Stimulated activated CD4-positive, alpha-beta T cell treated with anti-CD3 and anti-CD28 coated beads, Interleukin-1b, Interleukin-23, amount 100 ng/mL, for 1 hour (primary cell): ENCODE measurements at places on chromosomes 2 and 18.
A peak's percentile ranks its signal among the peaks of the same experiment; 100 is the strongest.

GRCh38 chr2:60551240-60552077 is 2.0 kb downstream of the BCL11A start:
- DNase-seq = no peak

DNA sequence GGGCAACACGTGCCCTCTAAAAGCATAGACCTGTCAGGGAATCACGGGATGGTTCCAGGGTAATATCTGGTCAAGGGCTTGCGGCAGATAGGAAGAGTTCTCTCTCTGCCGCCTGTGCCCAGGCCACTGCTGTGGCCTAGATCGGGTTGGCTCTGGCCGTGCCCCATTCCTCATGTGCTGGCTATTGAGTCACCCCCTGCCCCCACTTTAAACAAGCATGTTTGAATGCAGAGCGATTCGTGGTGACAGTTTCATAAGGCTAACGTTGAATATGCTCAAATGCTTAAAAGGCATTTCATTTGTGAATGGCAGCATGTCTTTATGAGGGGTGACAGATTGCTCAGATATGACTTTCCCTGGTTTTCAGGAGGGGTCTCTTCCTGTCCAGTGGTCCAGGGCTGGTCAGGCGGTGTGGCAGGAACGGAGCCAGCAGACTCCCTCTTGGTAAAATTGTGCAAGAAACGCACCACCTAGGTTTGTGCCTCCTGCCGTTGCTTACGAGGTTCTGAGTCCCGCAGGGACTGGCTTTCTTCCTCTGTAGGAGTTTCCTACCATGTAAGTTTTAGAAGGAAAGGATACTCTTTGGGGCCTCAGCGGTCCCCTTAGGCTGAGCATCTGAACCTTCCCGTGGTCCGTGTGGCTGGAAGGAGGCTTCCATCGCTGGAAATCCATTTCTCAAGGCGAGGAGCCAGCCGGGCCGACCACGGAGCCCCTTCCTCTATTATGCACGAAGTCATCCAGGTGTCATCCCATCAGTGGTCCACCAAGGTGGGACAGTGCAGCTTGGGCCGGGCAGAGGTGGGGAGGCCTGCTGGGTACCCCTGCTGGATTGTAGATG is 50.2 kb downstream of the AGAP1 start:
- no peak for DNase-seq

- peak; percentile 60 for DNase-seq
These were observed 133.1 kb downstream of the NFATC1 start for GRCh38 chr18:79528846-79529245.

DNA sequence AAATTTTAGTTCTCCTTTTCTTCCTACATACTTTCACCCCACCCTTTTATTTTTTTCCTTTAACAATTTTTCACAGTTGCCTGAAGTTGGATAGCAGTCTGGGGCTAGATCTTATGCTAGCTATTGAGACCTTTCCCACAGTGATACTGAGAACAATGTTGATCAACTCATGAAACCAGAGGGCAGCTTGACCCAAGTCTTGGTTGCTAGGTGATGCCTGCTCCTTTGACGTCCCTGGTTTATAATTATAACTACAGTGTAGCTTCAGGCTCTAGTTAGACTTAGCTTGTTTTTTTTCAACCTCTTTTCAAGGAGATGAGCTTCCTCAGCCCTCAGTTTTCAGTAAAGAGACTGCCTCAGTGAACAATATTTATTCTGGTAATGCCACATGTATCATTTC is 648.5 kb downstream of the IRS1 start:
- DNase-seq = no peak

DNA sequence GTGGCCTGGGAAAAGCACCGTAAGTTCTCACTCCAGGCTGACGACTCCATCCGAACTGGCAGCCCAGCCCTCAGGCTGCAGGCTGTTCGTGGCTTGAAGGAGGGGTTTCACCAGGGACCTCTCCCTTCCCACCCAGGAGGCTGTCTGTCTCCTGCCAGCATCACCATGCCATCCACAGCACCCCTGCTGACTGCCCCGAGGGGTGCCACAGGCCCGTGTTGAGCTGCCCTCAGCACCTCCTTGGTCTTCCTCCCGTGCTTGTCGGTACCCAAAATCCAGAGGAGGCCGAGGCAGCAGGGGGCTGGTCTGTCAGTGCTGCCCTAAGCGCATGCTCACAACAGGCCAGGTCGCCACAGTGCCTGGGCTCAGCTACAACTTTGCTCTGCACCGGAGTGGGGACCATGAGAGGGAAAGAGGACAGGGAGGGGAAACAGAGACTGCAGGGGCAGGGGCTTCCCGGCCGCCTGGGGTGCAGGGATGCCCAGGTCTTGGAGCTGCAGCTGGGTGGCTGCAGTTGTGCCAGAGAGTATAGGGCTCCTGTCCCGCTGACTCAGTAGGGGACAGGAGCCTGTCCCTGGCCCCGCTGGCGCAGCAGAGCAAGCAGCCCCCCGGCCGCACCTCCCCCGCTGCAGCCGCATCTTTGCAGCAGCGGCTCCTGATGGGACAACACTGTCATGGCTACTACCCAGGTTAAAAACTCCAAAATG is 963.7 kb upstream of the CRIM1 start:
- no peak for DNase-seq

DNA sequence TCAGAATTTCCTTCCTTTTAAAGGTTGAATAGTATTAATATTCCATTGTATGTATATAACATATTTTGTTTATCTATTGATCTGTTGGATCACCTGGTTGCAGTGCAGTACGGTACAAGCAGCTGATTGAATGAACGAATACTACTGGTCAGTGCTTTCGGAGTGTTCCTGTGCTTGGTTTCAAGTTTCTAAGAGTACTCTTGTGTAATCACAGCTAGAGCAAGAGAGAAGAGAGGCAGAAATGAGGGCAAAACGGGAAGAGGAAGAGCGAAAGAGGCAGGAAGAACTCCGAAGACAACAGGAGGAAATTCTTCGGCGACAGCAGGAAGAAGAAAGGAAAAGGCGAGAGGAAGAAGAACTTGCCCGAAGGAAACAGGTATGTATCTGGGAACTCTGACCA is 40.3 kb upstream of the KCNJ13 start:
- no peak for DNase-seq

GRCh38 chr2:241896746-241897201 is 27.2 kb downstream of the RTP5 start:
- DNase-seq = no peak
